ENCODE measurements at places on chromosomes 13 and 19.
A peak's percentile ranks its signal among the peaks of the same experiment; 100 is the strongest.

DNA sequence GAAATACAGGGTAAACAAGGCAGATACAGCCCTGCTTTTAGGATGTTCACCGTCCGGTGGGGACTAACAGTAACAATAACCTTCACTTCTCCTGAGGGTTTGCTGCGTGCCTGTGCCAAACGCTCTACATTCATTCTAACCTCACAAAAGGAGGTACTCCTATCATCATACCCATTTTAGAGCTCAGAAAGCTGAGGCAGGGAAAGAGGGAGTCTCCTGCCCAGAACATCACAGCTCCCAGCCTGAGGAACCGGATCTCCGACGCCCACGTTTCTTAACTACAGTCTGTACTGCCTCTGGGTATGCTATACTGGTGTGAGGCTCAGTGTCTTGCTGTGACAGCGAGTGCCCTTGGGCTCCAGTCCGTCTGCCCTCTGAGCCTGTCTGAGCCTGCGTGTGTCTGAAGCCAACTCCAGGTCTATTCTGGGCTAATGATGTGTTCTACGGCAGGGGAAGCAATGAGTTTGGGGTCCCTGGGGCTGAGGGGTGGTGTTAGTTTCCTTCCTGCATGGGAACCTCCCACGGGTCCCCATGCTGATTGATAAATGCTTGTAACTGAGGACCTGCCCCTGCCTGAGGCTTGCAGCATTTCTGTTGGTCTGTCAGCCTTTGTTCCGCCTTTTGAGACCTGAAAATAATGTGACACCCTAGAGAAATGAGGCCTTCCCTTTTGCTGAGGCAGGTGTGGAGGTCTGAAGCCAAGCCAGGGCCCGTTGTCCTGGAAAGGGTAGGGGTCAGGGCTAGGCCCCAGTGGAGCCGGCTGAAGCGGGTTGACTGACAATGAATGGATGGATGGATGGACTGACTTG, 4.9 kb downstream of the LIPE start:
- DNase-seq: no peak

- DNase-seq: no peak
Measured at GRCh38 chr13:50357136-50357535, 341.9 kb downstream of the KCNRG start.

DNA sequence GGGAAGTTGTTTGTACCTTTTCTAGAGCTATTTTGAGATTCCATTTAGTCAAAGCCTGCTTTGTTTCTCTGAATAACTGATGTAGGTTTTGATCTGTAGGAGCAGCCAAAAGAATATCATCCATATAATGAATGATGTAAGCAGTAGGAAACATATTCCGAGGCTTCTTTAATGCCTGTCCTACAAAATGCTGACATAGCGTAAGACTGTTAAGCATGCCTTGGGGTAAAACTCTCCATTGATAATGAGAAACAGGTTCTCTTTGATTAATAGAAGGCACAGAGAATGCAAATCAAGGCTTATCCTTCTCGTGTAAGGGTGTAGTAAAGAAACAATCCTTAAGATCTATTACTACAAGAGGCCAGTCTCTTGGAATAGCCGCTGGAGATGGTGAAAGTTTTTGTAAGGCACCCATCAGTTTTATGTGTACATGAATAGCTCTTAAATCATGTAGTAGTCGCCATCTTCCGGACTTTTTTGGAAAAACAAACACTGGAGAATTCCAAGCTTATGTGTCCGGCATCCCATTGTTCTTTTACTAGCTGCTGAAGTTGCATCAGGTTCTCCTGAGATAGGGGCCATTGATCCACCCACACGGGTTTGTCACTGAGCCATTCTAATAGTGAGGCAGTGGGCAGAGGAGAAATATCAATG, 13.5 kb downstream of the FPR3 start:
- DNase-seq: peak; percentile 12

DNA sequence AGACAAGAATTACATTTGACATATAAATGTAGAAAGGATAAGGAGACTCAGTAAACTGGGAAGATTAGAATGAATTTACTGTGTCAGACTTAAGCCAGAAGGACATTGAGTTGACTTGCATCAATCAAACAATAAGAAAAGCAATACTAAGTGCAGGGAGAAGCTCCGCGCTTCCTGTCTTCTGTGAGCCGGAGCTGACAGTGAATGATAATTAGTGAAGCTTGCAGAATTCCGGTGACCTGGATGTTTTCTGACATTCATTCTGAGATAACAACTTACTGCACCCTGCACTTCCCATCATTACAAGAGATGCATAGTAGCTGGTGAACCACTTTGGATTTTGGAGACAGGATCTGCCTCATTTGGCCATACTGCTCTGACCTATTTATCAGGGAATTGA, 469.2 kb upstream of the PCDH20 start:
- DNase-seq: no peak

- no peak for DNase-seq
Measured at GRCh38 chr13:51945149-51945548, 66.1 kb downstream of the ATP7B start.

GRCh38 chr19:28489126-28489660, 723.8 kb downstream of the UQCRFS1 start:
- no peak for DNase-seq

Measured in RCC 7860 (cell line).